Adrenal gland (tissue), 19 donors: ENCODE measurements at places on chromosomes 4 and X. TPM values are rescaled to one million over a fixed set of nuclear protein-coding genes. Genes with fewer than 3 reads are reported as not detected.
A peak's percentile ranks its signal among the peaks of the same experiment; 100 is the strongest.

GRCh38 chr4:92091335-92091734, 212.4 kb upstream of the GRID2 start:
- no peak for DNase-seq

GC gene
- polyA plus RNA-seq, result 1.4 TPM

GRCh38 chr4:119865389-119865788, 201.3 kb downstream of the MAD2L1 start:
- no peak for DNase-seq

GRCh38 chr4:23614284-23614892, 275.5 kb downstream of the PPARGC1A start:
- DNase-seq, result peak; percentile 32

DNA sequence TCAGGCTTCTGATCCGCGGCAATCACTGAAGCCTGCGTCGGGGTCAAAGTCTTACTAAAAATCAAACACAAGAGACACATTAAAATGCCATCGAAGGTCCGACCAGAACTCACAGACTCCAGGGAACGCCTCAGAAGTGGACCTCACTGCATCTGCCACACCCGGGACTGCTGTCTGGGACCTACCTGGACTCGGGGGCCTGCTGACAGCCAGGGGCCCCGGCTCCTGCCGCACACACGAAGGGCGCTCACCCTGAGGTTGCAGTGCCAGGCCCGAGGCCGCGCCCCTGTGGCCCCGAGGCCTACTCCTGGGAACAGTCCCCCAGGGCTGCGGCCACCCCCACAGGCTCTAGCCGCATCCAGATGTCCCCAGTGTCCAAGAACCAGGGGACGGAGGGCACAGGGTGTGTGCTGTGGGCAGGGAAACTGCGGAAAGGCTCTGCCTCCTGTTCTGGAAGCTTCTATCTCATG, 7.4 kb downstream of the CTBP1 start:
- DNase-seq, result no peak

- no peak for DNase-seq
Observed at GRCh38 chrX:123392921-123393320, 208.8 kb downstream of the GRIA3 start.

GRCh38 chr4:67546971-67547370, 1.7 kb upstream of the CENPC start:
- DNase-seq, result no peak

DNA sequence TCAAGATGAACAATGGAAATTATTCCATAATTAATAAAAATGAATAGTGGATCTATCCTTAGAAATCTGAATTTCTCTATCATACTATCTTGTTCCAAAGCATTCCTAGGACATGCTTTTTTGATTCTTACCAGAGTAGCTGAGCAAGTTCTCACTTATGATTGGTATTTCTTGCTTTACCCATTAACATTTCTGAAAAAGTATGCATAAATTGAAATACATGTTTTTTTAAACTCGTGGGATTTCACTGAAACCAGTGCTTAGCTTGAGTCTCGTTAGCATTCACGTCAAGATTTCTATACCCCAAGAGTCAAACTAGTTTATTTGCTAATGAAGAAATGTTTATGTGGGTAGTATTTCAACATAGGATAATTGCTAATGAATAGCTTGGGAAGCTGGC, 89.0 kb downstream of the ELOVL6 start:
- no peak for DNase-seq

DNA sequence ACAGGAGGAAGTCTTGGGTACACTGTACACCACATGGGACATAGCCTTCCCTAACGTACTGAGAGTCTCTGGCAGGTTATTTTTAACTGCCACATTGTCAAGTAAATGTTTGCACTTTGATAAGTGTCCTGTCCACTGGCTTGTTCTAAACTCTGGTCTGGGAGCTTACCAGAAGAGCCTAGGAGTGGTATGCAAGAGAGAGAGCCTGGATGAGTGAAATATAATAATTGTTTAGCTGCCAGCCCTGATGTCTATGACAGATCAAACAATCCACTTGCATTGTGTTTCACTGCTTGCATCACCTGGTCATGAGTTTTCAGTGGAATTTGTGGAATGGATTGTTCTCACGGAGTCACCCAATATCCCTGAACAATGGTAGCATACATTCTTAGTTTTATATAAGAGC, 91.6 kb downstream of the SHROOM3 start:
- no peak for DNase-seq

DNA sequence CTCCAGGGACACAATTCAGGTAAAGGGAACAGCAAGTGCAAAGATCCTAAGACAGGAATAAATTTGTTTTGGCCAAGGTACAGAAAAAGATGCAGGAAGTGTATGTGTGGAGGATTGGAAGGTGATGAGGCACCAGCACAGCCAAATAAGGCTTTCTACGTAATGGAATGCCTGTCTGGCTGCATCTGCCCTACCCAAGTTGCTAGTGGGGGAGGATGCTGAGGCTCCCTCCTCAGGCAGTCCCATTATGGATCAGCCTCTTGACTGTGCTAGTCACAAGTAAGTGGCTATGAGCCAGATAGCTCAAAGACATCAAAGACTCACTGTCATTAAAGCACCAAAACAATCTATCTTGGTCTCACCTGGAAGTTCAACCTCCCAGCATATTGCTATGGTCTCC, 300.9 kb upstream of the FAT4 start:
- DNase-seq, result no peak

- no peak for DNase-seq
Observed at GRCh38 chrX:139506333-139506732, 24.2 kb upstream of the F9 start.

METTL14 gene
- 40.9 TPM for polyA plus RNA-seq

DNA sequence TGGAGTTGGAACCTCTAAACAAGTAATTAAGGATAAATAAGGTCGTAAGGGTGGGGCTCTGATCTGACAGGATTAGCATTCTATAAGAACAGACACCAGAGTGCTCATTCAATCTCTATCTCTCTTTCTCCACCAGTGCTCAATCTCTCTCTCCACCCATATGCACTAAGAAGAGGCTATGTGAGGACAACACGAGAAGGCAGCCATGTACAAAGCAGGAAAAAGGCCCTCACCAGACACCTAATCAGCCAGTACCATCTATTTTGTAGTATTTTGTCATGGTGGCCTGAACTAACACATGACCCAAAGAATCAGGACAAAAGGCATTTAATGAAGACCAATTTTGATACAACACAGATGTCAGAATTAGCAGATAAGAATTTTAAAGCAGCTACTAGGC, 16.8 kb downstream of the RFC1 start:
- no peak for DNase-seq

- DNase-seq, result no peak
Observed at GRCh38 chrX:37887347-37887746, 40.0 kb upstream of the DYNLT3 start.

DNA sequence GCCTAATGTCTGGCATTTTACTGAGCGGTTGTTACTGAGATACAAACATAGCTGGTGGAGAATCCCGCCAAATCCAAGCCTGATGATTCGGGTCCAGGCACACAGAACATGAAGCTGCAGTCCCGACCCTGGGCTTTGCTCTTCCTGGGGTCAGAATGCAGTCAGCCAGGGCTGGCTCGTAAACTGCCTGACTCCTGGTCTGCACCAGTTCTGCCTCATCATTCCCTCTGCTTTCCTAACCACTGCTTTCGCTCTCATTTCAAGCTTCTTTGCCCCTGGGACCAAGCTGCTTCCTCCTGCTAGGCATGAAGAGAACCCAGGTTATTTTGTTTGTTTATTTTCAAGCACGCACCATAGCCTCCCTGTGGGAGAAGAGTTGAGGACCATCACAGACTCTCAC, 39.3 kb downstream of the GATB start:
- no peak for DNase-seq

GPR82 gene
- polyA plus RNA-seq, result 0.16 TPM

- DNase-seq, result no peak
Observed at GRCh38 chr4:130479020-130479419, 1383.1 kb downstream of the C4orf33 start.

- no peak for DNase-seq
Observed at GRCh38 chr4:17786567-17786966, 5.1 kb upstream of the FAM184B start.

DNA sequence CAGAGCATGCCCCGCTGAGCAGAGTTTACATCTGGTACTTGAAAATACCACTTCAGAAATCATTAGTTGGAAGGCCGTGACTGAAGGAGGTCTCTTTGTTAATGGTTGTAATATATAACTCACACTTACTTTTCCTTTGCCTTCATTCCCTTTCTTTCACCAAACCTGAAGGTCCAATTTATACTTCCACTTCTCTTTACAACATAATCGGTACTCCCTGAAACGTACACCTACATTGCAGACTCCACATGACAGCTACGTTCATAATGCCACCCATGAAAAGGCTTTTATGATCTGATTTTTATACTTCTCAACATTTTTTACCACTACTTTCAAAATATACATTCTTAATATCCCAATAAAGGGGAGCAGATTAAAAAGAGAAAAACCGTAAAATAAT, 298.7 kb downstream of the C4orf33 start:
- DNase-seq, result no peak

- no peak for DNase-seq
Observed at GRCh38 chr4:181301735-181302710, 941.2 kb upstream of the TENM3 start.

GRCh38 chrX:136065044-136065671, 79.9 kb downstream of the SLC9A6 start:
- DNase-seq, result peak; percentile 10

GRCh38 chrX:85223359-85223758, 20.2 kb downstream of the SATL1 start:
- no peak for DNase-seq

DNA sequence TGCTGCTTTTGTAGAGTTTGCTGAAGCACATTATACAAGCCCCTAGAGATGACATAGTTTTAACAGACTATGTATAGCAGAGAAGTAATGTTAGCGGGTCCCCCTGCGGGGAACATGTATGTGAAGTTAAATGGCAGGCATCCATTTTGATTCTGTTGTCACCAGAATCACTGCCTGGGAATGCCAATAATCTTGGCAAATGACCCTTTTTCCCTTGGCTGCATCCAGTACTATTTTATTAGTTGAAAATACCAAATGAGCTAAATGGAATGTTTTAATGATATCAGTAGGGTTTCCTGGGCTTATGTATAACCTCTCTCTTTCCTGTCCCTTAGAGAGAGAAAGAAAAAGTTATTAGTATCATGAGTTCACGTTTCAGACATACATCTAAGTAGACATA, 93.6 kb downstream of the LIMCH1 start:
- DNase-seq, result no peak

TRIML2 gene
- polyA plus RNA-seq, result not detected

SGMS2 gene
- 12.1 TPM for polyA plus RNA-seq

DNA sequence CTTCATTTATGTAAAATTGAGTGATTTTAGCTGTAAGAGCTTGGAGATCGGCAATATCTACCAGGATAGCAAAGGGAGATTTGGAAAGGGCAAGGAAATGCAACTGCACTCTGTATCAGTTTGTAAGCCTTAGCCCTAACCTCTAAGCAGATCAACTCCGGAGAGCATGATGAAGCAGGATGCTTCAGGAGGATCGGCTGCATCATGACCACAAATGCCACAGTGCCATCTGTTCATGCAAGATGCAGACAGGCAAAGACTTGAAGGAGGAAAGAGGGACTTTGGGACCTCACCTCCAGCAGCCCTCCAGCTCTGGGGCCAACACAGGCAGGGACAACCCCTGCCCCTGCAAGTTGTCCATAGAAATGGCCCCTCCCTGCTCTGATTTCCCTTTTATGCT, 377.6 kb upstream of the GATB start:
- no peak for DNase-seq

DNA sequence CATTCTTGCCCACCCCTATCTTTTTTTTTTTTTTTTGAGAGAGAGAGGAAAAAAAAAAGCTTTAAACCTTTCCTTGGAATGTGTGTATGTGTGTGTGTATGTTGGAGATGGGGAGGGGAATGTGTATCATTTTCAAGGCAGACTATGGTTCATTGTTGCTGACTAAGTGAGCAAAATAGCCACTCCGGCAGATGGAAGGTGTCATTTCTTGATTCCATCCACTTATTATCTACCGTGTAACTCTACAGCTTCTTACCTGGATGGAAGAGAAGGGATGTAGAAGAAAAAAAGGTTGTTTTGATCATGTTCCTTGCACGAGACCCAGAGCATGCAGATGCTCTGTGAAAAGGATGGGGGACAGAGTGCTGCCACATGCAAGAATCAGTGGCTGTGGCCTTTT, 5.9 kb upstream of the GK2 start:
- DNase-seq, result no peak

SHROOM2 gene
- polyA plus RNA-seq, result 1.8 TPM

GPRASP1 gene
- polyA plus RNA-seq, result 30.2 TPM

DNA sequence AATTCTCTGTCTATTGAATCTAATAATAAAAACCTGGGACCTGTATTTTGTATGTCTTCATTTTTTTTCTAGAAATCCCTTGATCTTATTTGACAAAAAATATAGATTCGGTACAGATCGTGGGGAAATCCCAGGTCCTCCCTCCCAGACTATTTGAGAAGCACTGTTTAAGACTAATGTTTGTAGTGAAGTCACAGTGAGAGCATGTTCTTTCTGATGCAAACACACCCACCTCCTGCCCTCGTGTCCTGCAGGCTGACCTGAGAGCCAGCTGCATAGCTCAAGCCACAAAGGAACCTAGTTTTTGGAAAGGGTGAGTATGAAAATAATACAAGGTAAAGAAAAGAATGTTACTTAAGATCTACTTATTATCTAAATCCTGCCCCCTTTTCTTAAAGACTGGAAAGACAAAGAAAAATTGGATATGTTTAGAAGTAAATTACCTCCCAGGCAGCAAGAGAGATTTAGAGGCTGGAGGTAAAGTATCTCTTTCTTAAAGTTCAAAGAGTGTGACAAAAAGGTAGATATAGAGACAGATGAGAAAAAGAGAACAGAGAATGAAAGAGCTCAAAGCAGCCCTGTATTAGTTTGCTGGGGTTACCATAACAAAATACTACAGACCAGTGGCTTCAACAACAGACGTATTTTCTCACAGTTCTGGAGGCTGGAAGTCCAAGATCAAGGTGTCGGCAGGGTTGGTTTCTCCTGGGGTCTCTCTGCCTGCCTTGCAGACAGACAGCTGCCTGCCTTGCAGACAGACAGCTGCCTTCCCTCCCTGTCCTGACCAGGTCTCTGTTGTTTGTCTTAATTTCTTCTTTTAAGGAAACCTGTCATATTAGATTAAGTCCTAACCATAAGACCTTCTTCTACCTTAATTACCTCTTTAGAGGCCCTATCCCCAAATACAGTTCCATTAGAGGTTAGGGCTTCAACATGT, 20.4 kb upstream of the DCTD start:
- DNase-seq, result no peak

- no peak for DNase-seq
Observed at GRCh38 chrX:8848441-8848840, 47.3 kb upstream of the FAM9A start.

DNA sequence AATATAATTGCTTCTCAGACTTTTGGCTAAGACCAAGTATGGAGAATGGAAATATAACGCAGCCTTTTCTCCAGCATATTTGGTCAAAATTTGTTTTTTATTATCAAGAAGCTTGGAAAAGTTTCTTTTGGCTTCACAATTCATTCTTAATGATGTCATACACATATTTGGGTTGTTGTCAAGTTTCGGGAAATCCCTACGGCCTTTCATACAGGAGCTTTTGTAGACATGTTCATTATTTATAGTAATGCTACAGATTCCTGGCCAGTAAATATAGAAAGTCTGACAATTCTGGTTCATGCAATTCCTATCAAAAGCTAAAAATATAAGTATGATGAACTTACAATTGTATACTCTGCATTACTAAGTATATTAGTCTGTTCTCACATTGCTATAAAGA, 112.9 kb downstream of the IRF2 start:
- DNase-seq, result no peak
